Right atrium auricular region (tissue), 2 donors: ENCODE measurements at places on chromosomes 5 and 9.

GRCh38 chr5:124713595-124713994, 32.8 kb downstream of the ZNF608 start:
- DNase-seq = no peak

DNA sequence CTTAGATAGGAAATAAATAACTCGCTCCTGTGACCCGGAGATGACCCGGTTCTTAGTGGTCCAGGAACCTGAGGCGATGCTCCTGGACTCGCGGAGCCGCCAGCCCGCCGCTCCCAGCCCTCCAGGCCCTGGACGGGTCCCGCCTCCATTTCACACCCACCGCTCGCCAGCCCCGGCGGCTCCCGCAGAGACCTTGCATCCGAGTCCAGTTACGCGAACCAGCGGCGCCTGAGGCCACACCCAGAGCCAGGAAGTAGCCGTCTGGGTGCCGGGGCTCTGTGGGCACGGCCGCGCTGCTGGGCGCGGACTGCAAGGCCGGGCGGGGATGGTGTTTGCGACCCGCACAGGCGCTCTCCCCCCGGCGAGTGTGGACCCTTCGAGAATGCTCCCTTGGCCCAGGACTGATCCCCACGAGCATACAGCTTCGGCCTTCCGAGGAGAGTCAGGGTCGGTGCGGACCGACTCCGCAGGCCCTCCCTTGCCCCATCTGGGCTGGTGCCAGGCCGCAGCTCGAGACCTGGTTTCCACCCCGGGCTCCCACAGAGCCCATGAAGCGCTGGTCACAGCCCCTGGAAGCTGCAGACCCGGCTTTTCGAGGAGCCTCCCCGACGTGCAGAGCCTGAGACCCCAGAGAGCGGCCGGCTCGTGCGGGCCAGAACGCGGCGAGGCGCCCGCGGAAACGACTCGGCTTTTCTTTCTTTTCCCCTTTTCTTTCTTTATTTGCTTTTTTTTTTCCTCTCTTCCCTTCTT, 5.2 kb upstream of the BARX1 start:
- no peak for DNase-seq

- DNase-seq = no peak
These were observed 143.4 kb downstream of the GOLPH3 start for GRCh38 chr5:32030686-32031085.

DNA sequence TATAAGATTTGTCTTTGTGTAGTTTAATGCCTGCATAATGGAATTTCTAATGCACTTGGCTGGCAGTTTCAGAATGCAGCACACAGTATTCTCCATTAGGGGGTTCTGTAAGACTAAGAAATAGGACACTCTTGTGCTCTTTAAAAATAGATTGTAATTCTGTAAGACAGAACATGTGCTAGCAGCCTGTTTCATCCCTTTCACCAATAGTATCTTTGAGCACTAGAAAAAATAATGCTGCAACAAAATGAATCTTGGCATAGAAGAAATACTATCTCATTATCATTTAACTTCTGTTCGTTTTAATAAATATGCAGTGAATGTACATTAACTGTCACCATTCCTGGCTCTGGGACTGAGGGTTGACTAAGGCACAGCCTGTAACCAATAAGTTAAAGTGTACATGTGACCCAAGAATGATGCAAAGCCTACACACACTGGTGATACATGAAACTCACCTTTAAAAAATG, 23.8 kb upstream of the ZNF622 start:
- DNase-seq = no peak

DNA sequence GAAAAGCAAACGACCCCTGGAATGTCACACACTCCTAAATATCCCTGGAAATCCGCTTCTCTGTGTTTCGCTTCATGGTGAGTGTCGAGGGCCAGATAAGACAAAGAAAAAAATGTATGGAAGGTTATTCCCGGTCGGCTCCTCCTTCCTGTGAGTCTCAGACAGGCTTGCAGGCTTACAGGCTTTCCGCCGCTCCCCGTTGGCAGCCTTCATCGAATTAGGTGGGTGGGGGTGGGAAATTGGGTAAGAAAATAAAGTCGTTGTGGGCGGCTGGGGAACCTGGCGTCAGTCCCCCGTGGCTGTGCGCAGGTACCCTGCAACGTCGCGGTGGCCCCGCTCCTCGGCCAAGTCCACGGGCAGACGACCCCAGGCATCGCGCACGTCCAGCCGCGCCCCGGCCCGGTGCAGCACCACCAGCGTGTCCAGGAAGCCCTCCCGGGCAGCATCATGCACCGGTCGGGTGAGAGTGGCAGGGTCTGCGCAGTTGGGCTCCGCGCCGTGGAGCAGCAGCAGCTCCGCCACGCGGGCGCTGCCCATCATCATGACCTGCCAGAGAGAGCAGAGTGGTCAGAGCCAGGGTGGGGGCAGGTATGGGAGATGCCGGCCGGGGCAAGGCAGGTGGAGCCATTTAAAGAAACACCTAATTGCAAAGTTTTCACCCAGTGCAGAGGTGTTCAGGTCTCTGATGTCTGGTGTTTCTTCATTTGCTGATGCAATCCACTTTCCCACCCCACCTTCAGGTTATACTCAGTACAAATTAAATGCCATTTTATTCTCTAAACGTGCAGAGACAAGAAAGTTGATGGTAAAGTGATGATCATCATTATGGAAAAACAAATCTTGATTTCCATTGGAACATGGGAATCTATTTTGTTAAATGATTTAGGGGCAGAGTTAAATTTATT, 3.2 kb downstream of the CDKN2B start:
- DNase-seq = no peak

- DNase-seq = no peak
These were observed 15.3 kb downstream of the GCNT4 start for GRCh38 chr5:75037106-75037505.

- no peak for DNase-seq
These were observed 18.1 kb upstream of the SSBP2 start for GRCh38 chr5:81768935-81769452.

DNA sequence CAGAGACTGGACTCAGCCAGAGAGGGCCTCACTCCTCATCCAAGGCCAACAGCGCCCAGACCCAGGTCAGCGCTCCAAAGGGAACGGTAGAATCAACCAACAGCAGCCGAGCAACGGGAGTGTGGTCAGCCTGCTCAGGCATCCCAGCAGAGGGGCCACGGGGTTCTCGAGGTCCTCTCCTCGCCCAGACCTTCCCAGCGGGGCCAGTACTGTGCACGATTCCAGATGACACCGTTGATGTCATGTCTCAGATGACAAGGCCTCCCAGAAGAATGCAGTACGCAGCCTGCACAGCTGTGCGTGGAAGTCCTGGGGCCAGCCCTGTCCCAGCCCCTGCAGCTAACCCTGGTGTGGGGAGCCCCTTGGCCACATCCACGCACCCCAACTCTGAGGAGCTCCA, 141.0 kb upstream of the PPP1R26 start:
- no peak for DNase-seq

GRCh38 chr5:138459311-138459933, 5.9 kb upstream of the EGR1 start:
- no peak for DNase-seq

DNA sequence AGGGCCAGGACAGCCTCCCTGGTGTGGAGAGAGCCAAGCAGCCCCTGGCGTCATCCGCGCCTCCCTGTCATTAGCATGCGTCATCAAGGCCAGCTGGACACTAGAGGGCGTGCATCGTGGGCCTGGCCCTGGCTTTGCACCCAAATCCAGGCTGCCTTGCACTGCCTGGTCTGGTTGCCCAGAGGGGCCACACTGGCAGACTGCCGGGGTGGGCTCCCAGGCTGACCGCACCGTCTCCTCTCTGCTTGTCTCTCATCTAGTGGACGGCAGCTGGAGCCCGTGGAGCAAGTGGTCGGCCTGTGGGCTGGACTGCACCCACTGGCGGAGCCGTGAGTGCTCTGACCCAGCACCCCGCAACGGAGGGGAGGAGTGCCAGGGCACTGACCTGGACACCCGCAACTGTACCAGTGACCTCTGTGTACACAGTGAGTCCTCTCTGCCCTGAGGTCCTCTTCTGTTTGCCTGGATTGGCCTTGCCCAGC, 29.0 kb downstream of the HK3 start:
- DNase-seq = no peak

DNA sequence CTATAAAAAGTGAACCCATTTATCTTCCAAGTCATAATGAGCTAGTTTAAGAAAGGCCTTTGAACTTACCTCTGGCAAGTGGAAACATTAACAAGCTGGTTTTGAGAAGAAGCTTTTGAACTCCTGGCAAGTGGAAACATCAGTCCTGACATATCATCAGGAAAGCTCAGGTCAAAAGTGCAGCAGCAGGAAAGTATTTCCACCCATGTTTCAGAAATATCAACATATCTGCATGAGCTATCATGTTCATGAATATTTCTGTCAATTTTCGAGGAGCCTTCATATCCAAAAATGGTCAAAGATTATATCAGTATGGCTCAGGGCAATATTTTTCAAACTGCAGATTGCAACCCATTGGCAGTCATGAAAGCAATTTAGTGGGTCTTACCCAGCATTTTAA, 133.9 kb downstream of the PLK2 start:
- no peak for DNase-seq

- DNase-seq = no peak
These were observed 12.1 kb upstream of the WDR5 start for GRCh38 chr9:134123764-134124128.

DNA sequence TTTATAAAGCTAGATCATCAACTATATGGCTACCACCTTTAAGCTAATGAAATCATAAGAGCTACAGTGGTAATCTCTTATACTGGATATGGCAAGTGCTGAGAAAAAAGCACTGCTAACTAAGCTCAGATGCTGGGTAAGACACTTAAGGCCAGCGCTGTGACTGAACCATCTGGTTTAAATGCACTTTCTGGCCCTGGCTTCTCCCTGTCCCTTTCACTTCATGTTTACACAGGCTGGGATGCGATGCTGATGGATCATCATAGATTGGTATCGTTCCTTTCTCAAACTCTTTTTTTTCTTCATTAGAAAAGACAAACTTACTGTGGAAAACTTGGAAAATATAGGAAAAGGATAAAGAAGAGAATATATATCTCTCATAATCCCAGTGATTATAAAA, 52.3 kb downstream of the KIF24 start:
- DNase-seq = no peak

- no peak for DNase-seq
These were observed at the start of gene CFAP77 for GRCh38 chr9:132409828-132410528. Gene CFAP77 (plus strand): TSS chr9:132410211. CDS start chr9:132410272, 61 bp downstream.

DNA sequence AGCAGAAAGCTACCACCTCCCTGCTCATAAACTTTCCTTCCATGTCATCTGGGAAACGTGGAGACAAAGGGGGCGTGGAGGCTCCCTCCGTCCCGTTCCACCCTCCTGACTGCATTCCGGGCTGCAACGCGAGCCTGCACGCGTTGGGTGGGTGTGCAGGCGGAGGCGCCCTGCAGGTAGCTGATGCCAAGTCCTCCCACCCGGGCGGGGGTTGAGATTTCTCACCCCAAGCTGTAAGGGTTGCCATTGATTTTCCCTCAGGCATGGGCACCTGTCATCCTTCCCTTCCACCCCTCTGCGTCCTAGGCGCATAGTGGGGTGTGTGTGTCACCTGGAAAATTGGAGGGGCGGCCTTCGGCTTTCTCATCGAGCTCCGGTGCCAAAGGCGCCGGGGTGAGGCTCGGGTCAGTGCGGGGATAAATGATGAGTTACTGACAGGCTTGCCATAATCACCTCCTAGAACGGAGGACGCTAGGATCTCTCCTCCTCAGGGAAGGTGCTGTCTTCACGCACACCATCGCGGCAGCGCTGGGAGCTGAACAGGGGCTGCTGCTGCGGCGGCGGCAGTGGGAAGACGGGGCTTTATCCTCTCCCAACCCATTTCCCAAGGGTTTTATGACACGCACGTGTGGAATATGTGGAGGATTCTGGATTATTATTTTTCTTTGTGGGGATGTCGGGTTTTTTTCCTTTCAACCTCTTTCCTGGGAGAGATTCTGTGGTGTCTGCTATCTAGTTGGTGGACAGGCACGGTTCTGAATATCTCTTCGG, 973 bp downstream of the PLPPR1 start:
- DNase-seq = no peak

GRCh38 chr5:170301149-170301548, 3.6 kb upstream of the LCP2 start:
- DNase-seq = no peak

DNA sequence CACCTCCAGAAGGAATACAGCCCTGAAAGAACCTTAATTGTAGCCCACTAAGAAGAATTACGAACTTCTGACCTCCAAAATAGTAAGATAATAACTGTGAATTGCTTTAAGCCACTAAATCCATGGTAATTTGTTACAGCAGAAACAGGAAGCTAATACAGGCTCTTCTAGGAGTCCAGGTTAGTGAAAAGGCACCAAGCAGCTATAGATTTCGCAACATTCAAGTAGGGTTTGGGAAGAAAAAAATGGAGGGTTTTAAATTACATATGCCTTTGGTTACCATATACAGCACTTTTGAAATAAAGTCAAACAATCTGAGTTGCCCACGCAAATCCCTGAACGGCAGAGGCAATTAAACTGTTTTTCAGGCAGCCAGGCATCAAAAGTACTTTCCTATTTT, 1.7 kb upstream of the ACTL7A start:
- DNase-seq = no peak

DNA sequence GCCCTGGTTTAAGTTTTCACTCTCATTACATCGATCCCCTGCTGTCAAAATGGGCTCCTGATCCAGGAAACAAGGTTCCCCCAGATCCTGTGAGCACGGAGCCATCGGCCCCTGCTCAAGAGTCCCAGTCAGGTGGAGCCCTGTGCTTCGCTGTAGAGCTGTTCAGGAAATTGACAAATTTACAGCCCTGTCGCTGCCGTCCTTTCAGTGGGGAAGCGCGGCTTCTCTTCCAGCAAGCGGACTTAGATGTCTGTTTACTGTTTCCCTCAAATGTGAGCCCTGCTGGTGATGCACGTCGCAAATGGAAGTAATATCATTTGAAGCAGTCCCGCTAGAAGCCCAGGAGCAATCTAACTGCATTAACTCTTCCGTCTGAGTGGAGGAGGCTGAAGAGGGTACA, 760.9 kb upstream of the WWC1 start:
- no peak for DNase-seq

DNA sequence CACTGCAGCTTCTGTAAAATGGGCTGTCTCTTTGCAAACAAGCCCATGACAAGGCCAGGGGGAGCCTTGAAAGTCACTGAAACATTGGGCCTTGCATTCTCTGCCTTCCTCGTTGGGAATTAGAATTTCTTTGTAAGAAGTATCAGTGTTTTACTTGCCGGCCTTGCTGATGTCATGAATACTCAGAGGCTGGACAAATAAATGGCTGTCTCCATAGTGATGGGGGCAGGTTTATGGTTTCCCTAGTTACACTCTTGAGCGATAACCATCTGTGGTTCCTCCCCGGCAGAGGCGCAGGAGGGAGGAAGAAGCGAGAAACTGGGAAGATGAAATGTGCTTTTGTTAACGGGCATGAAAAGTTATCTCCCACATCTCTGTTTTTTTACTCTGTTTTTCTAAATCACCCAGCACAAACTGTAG, 272.7 kb upstream of the PANK3 start:
- no peak for DNase-seq

DNA sequence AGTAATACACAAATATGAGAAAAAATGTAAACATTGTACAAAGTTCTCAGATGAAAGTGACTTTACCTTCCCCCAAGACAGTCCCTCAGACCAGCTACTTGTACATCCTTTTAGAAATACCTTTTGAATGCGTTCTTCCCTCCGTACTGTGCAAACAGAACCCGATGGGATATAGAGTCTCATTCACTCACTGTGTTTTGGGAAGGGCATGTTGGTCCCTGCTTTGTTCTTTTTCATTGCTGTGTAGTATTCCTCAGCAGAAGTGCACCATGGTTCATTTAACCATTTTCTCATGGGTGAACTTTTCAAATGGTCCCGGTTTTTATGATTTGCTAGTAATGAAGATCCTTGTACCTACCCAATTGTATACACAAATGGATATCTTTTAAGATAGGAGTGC, 94.4 kb downstream of the ANKRD33B start:
- no peak for DNase-seq

GRCh38 chr9:2810420-2811075, 33.3 kb downstream of the PUM3 start:
- DNase-seq = no peak
